Inflammatory macrophage treated with lipopolysaccharide for 1 hour (primary cell): ENCODE measurements at places on chromosomes 2 and 18.
A peak's percentile ranks its signal among the peaks of the same experiment; 100 is the strongest.

GRCh38 chr2:184597571-184597991 is 748 bp upstream of the ZNF804A start:
- peak; percentile 81 for DNase-seq

- no peak for DNase-seq
Measured at GRCh38 chr2:148642112-148642744, 2.3 kb upstream of the EPC2 start.

GRCh38 chr2:21422724-21423522 is 299.2 kb downstream of the TDRD15 start:
- DNase-seq: no peak

- DNase-seq: no peak
Measured at GRCh38 chr2:161351678-161352077, 43.5 kb downstream of the PSMD14 start.

- DNase-seq: no peak
Measured at GRCh38 chr2:11319939-11320338, 24.5 kb downstream of the ROCK2 start.

- DNase-seq: no peak
Measured at GRCh38 chr2:86364894-86365293, 27.5 kb upstream of the REEP1 start.

DNA sequence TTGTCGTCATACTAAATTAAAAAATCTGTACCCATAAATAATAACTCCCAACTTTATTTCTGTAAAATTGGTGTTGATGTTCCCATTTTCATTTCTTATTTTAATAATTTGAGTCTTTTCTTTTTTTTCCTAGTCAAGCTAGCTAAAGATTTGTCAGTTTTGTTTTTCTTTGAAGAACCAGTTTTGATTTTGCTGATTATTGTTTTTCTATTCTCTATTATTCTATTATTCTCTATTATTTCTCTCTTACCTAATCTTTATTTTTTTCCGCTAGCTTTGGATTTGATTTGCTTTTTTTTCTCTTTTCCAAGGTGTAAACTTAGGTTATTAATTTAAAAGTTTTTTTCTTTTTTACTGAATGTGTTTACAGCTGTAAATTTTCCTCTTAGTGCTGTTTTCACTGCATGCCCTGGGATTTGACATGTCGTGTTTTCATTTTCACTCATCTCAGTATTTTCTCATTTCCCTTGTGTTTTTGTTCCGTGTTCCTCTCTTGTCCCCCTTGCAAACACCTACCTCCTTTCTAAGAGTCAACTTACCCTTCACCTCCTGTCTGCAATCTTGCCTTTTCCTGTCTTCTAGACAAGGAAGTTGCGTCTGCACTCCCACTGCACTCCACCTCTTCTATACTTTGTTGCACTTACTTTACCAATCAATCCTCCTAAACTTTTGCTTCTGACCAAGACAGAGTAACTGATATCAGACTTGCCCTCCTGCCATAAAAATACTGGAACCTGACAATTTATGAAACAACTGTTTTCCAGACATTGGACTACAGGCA is 18.8 kb downstream of the PSMG2 start:
- no peak for DNase-seq

DNA sequence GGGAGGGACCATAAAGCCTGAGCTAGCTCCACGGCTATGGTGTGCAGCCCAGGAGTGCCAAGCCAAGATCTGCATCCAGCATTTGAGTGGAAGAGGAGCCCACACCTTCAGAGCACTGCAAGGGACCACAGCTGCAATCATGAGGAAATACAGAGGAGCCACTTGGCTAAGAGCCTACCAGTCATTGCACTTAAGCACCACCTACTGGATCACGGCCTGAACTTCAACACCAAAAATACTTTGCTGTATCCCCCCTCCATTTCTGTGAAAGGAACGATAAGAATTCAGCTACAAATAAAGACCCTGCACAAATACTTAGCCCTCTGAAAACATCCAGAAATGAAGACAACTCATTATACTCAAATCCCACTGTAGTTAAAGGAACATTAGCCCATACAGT is 545.3 kb downstream of the TSN start:
- no peak for DNase-seq

GRCh38 chr2:86048888-86049287 is 56.8 kb downstream of the POLR1A start:
- DNase-seq: no peak

- DNase-seq: no peak
Measured at GRCh38 chr18:55096263-55096951, 137.1 kb upstream of the CCDC68 start.

GRCh38 chr2:60127191-60127590 is 426.3 kb downstream of the BCL11A start:
- DNase-seq: no peak

DNA sequence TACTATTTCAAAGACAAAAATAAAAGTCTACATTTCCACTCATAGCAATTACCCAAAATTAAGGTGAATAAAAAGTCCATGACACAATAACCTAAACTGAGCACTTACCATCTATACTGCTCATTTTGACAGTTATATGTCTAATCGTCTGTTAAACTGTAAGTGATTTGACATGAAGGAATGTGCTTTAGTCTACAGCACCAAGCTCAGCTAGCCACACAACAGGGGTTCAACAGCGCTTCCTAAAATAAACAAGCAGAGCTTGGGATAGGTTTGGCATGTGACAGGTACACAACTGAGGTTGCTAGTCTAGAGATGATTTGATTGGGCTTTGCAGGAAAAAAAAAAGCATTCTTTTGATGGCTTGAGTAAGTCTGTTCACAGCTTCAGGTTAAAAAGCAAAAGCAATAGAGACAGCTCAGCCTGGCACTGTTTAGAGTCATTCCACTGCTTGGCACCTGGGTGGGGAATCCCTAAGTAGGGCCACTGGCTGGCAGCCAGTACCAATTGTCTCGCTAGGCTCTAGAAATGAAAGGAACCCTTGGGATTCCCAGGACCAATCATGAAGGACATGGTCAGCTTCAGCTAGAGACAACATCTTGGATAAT is 78.6 kb downstream of the BARD1 start:
- no peak for DNase-seq

DNA sequence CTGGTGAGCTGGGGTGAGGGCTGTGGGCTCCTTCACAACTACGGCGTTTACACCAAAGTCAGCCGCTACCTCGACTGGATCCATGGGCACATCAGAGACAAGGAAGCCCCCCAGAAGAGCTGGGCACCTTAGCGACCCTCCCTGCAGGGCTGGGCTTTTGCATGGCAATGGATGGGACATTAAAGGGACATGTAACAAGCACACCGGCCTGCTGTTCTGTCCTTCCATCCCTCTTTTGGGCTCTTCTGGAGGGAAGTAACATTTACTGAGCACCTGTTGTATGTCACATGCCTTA is 10.5 kb downstream of the PROC start:
- DNase-seq: no peak

GRCh38 chr18:3706279-3707097 is 256.5 kb downstream of the TGIF1 start:
- DNase-seq: peak; percentile 49

GRCh38 chr18:63284827-63285733 is 34.5 kb downstream of the BCL2 start:
- DNase-seq: no peak

- no peak for DNase-seq
Measured at GRCh38 chr18:35688757-35689156, 107.2 kb downstream of the GALNT1 start.

GRCh38 chr2:130911482-130911881 is 74.8 kb downstream of the ARHGEF4 start:
- no peak for DNase-seq

DNA sequence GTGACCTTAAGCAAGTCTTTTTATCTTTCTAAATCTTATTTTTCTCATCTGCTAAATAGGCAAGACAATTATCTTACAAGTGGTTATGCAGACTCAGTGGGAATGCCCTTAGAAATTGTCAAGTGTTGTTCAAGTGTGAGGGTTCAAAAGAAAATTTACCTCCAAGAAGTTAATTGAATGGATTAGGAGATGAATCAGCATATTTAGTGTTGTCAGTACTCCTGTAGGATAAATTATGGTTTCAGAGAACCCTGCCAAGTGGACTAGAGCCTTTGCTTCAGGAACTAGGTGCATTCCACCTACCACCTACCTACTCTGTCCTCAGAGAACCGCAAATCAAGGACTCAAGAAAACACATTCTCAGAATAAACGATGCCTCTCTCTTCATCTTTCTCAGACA is 69.8 kb upstream of the KCTD1 start:
- DNase-seq: no peak

DNA sequence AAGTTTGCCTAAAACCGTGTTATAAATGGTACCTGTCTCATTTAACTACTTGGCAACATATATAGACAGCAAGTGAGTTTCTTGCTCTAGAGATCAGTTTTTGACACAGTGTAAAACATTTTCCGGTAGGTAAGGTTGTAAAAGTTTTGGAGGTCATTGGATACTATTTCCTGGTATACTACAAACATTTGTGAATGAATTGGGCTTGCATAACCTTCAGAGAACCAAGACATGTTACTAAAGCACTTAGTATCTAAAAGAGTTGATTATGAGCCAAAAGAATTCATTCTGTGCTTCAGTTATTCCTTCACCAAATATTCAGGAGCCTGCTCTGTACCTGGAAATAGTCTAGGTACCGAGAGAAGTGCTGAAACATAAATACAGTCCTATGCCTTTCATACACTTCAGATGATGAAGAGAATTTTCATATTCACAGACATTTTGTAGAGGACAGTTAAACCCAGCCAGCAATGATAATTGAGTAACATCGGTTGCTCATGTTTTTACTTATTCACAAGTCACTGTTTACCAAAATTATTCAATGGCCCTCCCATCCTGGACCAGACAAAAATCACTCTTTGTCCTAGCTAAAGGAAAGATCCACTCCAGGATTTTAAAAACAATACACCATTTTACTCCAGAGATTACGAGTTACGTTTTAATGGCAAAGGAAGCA is 319.4 kb upstream of the RBMS1 start:
- DNase-seq: no peak

- peak; percentile 38 for DNase-seq
Measured at GRCh38 chr2:73163483-73164367, 38.6 kb upstream of the NOTO start.

GRCh38 chr2:207318181-207318628 is 152.5 kb upstream of the KLF7 start:
- DNase-seq: no peak

- peak; percentile 40 for DNase-seq
Measured at GRCh38 chr2:237431372-237431771, 17.4 kb upstream of the COL6A3 start.

GRCh38 chr2:5697562-5697961 is 5.4 kb downstream of the SOX11 start:
- no peak for DNase-seq

DNA sequence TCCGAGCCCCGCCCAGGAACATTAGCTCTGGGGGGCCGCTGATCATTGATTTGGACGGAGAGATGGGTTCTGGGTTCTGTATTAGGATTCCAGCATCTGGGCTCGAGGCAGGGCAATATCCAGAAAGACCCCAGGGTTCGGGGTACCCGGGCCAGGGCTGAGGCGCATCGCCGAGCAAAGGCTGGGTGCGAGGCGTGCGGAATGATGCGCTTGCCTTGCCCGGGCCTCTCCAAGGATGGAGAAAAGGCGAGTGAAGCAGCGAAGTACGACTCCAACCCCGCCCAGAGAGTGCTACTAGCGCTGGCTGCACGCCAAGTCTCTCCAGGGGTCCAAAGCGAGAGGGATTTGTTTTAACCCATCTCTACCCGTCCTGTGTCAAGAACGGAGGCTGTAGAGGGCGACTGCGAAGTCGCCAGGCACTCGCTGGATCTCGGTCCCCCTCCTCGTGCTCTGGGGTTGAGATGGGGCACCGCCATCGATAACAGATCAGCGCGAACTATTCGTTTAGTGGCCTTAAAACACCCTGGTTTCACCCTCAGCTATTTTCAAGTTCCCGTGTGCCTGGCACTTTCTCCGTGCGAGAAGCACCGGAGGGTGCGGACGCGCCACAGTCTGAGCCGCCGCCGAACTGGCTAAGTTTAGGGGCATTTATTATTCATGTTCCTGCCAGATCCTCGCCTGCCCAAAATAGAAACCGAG is 1.9 kb downstream of the ADCYAP1 start:
- no peak for DNase-seq

DNA sequence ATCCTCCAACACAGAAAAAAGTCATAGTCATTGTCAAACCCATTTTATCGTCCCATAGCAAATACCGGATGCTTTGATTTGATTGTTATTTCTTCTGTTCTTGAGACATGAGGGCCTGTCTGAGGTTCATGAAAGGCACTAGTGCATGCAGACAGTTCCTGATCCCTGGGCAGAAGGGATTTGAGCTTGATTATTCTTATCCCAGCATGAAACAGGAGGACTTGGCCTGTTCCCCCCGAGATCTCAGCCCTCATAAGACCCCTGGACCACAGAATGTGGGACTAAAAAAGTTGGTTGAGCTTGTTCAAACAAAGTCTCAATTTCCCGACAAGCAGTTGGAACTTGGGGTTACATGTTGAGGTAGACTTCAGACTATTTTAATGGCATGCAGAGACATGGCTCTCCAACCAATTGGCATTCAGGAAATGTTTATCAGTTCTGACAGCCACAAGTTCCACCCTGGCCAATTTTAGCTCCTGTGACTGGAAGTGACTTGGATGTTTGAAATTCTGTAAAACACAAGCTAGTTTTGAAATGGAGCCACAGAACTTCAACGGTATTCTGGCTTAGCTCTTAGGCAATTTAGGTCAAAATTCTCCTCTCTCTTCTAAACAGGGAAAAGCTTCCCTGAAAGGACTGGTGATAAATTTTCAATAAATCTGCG is 366.9 kb upstream of the SLC14A2 start:
- DNase-seq: peak; percentile 70

GRCh38 chr2:210302326-210302725 is 12.6 kb downstream of the MYL1 start:
- DNase-seq: no peak

GRCh38 chr2:168626647-168627046 is 170.6 kb downstream of the CERS6 start:
- DNase-seq: no peak

DNA sequence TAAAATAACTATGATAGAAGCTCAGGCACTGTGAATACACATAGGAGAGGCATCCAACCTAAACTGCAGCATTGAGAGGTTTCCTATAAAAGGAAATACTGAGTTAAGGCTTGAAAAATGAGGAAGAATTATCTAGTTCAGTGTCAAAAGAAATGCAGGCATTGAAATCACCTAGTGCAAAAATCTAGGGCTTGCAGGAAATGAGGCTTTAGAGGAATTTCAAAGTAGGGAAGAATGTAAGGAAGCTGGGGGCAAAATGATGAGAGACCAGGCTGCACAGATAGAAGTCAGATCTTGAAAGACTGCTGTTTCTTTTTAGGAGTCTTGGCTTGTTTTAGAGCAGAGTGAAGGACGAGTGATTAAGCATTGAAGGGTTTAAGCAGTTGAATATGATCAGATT is 28.1 kb upstream of the SCYGR2 start:
- DNase-seq: no peak
